NCI-H69 (cell line): ENCODE measurements at places on chromosomes 3 and 15.

DNA sequence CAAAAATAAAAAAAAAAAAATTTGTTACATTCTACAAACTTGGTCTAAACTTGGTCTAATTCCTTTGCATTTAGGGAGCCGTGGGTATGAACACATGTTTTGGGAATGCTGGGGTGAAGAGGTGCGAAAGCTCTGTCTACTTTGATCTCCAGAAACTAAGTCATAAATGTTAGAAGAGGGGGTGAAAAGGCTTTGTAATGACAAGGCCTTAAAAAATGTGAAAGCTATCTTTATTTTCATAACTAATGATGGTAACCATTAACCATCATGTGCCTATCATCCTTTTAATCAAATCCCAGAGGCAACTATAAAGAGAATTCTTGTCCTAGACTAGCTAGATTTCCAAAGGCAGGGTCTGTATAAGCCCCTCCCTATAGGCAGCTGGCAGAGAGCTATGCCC, 60.9 kb downstream of the PRICKLE2 start:
- no peak for DNase-seq

DNA sequence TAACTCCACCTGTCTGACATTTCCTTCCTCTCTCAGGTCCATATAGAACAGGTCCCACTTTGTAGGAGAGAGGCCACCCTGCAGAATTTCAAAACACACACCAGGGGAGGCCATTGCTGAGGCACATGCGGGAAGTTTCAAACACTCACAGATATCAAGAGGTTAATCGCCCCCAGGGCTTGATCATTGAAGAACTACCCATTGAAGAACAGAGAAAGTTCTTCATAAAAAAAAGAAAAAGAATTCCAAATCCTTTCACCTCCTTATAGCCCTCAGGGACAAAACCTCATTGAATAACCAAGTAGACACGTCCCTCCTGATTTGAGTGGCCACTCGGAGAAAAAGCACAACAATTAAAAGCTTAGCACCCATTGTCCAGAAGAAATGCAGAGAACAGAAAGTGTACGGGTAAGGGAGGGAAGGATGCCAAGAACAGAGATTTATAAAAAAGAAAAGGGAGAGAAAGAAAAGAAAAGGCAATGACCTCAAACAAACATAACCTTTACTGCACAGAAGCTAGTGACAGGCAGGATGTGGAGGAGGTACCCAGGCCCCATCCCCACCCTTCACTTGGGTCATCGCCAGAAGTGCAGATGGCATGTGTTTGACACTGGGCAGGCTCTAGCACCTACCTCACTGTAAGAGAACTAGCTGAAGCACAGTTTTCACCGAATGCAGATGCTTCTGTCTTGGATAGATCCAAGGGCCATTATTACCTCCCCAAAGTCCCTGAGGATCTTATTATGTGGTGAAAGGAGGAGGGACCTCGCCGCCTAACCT, 112.3 kb upstream of the HES1 start:
- peak; percentile 99 for DNase-seq

DNA sequence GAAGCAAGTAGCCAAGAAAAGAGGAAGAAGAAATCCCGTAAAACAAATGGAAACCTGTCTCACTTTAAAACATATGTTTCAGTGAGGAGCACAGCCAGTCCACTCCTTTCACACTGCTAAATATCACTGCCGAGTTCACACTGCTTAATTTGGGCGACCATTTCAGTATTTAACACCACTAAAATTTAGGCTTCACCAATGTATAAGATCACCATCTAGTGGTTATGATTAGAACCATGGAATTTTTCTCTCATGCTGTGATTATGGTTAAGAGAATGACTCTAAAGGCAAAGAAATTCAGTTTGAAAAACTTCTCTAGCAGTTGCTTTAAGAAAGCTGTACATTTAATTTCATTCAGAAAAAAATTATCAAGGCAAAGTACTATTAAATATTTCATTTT, 16.6 kb downstream of the SLC4A7 start:
- peak; percentile 73 for DNase-seq

GRCh38 chr15:70054884-70055387, 42.8 kb downstream of the TLE3 start:
- no peak for DNase-seq

GRCh38 chr3:151434151-151434890, 26.5 kb downstream of the IGSF10 start:
- no peak for DNase-seq

DNA sequence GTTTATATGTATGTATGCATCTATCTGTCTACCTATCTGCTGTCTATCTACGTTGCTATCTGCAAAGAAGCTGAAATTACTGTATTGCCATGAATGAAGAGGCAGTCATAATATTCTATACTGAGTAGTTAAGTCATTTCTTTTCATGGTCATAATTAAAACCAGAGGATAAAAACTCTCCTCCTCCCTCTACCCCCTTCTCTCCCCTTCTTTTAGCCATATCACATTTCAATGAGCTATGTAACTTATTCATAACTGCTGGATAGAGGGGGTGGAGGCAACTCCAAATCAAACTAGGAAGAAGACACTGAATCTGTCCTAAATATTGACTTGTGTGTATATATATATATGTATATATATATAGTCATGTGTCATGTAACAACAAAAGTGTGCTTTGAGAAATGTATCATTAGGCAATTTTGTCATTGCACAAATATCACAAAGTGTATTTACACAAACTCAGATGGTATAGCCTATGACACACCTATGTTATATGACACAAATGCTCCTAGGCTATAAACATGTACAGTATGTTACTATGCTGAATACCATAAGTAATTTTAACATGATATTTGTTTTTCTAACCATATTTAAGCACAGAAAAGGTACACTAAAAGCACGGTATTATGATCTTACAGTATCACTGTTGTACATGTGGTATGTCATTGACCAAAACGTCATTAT, 229.7 kb upstream of the KCNMB2 start:
- peak; percentile 45 for DNase-seq

- DNase-seq, result peak; percentile 45
Observed at GRCh38 chr15:63339006-63339766, 42.5 kb downstream of the CA12 start.

DNA sequence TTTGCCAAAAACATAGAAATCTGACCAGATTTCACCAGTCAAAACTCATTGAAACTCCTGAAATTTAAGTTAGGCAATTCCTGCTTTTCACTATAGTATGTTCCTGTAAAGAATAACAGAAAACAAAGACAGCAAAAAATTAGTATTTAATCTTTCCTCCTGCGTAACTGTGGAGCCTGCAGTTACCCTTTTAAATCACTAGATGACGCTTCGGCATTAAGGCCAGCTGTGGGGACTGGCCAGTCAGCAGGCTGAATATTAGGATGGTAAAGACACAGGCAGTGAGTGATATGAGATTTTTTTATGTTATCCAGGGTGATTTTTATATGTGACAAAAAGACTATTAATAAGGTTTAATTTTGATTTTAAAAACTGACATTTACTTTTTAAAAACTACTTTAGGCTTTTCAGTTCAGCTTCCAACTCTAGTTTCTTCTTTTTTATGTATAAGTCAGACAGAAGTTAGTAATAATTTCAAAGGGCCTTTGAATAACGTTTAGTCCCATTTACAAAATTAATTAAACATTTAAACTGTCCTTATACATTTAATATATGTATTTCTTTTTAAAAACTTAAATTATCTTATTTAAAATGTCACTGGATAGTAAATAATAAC, 165.1 kb downstream of the PPM1L start:
- peak; percentile 59 for DNase-seq

GRCh38 chr3:42014921-42015533, 53.1 kb upstream of the ULK4 start:
- DNase-seq, result peak; percentile 71

GRCh38 chr3:138016065-138016464, 6.1 kb downstream of the CLDN18 start:
- no peak for DNase-seq

DNA sequence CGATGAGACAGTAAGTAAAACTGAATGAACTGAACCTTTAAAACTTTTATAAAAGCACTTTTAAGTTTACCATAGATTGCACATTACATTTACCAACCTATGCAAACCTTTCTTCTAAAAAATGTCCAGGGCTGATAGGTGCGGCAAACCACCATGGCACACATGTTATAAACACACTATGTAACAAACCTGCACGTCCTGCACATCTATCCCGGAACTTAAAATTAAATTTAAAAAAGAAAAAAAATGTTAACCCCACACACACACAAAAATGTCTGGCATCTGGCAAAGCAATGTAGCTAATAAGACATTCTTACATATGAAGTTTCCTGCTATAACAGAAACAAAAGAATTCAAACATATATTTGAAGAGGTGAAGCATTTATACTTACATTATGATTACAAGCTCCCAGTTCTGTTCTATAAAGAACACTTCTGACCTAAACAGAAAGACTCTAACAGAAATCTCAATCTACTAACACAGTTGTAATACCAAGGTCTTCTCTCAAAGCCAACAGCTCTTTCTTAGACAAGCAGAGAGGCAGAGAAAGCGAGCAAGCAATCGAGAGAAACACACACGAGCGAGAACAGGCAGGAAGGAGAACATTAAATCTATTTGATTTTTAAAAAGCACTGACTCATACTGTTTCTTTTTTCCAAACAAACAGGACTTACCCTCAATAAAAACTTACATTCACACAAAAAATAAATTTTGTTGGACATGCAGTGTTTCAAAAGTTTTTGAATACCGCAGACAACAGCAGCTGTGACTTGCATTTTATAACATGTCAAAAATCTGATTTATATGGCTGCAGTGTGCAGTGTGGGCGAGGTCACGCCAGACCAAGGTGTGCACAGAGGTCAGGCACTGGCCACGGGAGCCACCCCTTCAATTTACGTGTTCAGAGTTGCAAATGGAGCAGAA, at the start of gene NRG4:
Gene NRG4, minus strand, starts transcription at position 798 of the 925 bp plus-strand sequence. CDS start 1,194 bp downstream, outside the sequence.
- DNase-seq, result peak; percentile 24

- DNase-seq, result peak; percentile 13
Observed at GRCh38 chr3:107870096-107870495, 220.7 kb downstream of the CD47 start.

- peak; percentile 10 for DNase-seq
Observed at GRCh38 chr3:38829404-38829803, 13.4 kb upstream of the SCN10A start.

- DNase-seq, result no peak
Observed at GRCh38 chr15:88326924-88327323, 70.4 kb upstream of the NTRK3 start.

GRCh38 chr3:196501316-196502044, 2.1 kb downstream of the RNF168 start:
- peak; percentile 53 for DNase-seq

DNA sequence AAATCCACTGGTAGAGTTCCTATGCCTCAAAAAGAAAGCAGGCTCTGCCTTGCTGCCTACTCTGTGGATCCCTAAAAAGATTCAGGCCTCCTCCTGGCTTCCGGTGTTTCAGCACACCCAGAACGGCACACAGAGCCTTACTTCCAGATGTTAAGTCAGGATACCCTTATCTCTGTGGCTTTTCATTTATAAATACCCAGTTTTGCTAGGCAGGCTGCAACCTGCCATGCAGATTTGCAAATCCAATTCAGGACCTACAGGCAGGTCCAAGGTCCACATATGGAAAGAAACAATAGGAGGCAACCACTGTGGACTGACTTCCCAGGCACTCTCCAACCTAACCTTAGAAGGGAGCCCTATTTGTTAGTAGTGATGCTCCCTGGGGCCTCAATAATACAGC, 30.7 kb downstream of the EFL1 start:
- no peak for DNase-seq

DNA sequence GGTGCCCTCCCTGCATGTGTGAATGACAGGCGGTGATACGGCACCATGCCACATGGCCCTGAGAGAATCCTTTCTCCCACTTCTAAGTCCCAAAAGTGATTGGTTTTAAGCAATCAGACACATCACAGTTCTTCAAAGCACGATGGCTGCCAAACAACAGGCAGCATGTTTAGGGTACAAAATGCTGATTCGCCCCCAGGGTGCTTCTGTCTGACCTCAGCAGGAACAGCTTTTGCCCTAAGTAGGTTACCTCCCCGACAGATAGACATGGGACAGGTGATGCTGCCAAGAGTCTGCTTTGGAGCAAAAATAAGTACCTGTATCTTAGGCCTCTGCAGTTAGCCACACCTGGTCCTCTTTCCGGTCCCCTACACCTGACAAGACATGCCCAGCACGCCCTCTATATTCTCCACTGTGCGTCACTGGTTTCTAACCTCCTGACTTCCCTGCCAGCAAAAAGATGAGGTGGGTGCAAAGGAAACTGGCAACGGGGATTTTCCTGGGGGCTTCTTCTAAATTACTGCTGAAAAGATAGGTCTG, 549.8 kb downstream of the FOXP1 start:
- peak; percentile 21 for DNase-seq

DNA sequence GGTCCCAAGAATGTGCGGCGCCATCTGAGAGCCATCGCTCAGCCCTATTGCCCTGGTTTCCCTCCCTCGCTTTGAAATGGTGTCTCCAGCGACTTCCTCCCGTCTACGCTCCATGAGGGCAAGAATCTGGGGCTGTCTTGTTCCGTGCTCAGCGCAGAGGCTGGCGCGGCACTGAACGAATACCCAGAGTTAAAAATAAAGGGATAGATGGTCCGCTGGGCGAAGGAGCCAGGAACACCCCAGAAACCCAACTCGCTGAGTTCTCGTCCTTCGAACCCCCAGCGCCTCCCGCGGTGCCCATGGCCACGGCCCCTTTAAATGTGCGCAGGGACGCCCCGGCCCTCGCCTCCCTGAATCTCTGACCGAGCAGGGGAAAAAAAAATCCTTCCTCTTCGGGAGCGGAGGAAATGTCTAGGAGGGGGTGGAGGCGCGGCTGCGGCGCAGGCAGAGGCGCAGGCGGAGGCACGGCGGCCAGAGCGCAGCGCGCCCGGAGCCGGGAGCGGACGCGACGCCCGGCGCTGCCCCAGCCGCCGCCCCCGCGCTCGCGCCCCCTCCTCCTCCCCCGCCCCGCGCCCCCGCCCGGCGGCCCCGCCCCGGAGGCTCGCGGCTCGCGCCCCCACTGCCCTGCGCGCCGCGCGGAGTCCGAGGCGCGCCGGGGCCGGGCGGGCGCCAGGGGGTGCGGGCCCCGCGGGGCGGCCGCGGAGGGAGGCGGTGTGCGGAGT, 8.5 kb upstream of the FGD5 start:
- peak; percentile 23 for DNase-seq

- DNase-seq, result no peak
Observed at GRCh38 chr3:69998759-69999139, 784 bp upstream of the SAMMSON start.

DNA sequence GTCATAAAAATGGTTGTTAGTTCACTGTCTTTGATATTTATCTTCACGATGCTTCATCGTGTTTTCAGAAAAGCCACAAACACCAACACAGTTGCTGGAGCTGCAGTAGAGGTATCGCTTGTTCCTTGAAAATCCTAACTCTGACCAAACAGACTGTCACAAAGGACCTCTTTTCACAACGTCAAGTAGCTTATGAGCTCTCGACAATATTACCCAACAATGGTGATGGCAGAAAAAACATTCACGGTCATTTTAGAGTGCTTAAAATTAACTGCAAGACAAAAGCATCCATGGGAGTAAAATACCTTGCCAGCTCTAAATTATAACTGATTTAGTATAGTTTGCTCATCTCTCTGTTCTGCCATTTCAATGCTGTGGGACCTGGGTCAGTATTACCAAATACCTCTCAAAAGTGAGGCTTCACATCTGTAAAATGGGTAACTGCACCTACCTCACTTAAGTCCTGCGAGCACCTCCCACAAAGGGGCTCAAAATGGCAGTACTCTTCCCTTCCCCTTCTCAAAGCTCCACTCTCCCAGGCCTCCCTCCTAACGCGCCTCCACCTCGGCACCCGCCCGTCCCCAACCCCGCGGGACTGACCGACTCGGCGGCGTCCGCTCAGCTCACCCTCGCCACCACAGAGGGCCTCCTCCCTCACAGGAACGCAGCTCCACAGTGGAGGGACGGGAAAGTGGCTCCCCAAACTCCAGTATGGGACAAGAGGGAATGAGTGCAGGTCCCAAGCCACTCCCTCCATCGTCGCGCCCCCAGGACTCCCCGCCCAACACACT, 546 bp downstream of the TRIM59 start:
- peak; percentile 80 for DNase-seq
